ENCODE measurements at places on chromosomes 6 and 20.

DNA sequence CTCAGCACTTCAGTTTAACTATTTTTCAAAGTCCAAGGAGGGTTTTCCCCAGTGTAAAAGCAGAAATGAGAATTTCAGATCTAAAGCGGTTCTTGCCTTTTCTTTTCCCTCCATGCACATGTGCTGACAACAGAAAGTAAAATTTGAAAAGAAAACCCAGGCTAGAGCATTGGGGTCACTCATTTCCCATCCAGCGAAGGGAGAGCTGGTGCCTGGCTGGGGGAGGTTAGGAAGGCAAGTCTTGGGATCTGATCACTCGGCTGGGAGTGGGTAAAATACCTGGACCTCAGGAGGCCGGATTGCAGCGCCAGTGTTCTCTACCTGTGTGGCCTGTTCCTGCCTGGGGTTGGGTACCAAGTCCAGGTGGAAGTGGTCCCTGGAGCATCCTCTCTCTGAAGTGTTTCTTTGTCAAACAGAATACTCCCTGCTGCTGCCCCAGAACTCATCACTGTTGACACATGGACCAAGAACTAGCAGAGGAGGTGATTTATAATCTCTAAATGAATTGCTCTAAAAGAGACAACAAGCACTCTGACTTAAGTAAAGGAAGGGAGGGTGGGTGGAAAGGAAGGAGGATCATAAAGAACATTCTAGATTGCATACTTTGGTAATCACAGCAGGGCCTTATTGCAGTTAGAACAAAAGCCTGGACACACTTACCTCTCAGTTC, 136.0 kb downstream of the MTHFD1L start:
- no peaks in the 10 kb centered on the region for H3K27me3 ChIP-seq
- DNase-seq = no peak
- peaks cover 37% of the 10 kb centered on the region for H3K4me1 ChIP-seq

DNA sequence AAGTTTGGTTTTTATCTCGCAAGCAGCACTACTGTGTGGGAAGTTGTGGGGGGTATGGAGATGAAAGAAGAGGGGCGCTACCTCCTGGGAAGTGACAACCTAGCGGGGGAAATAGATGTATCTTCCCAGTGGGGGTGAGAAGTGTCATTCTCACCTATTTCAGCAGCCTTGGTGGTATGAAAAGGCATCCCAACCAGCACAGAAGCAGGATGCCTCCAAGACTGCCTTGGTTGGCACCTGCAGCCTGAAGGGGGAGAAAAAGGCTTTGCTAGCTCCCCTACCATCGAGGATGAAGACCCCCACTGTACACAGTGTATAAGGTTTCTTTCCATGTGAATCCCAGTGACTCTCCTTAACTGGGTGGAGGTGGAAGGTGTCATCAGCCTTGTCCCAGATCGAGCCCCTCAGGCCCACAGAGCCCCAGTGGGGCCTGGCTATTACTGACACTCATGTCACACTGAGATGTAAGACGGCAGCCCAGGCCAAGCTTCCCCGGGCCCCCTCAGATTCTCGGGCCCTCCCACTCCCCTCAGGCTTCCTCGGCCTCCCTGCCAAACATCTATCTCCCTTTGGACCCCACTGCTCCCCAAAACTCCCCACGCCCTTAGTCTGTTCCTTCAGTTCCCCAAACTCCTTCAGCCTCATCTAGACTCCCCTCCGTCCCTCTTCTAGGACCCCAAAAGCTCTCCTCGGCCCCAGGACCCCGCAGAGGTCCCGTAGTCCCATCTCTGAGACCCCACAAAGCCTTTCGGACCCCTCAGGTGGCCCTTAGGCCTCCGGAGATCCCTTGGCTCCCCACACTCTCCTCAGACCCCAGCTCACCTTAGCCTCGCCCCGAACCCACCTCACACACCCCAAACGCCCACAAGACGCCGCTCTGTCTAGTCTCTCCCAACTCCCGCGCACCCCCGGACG, 688 bp downstream of the COMMD7 start:
- peaks cover 3% of the 10 kb centered on the region for H3K36me3 ChIP-seq
- DNase-seq = peak; percentile 31
- H3K4me1 ChIP-seq = peaks cover 60% of the 10 kb centered on the region
- peak overlapping the region; percentile 97 for H3K27ac ChIP-seq

DNA sequence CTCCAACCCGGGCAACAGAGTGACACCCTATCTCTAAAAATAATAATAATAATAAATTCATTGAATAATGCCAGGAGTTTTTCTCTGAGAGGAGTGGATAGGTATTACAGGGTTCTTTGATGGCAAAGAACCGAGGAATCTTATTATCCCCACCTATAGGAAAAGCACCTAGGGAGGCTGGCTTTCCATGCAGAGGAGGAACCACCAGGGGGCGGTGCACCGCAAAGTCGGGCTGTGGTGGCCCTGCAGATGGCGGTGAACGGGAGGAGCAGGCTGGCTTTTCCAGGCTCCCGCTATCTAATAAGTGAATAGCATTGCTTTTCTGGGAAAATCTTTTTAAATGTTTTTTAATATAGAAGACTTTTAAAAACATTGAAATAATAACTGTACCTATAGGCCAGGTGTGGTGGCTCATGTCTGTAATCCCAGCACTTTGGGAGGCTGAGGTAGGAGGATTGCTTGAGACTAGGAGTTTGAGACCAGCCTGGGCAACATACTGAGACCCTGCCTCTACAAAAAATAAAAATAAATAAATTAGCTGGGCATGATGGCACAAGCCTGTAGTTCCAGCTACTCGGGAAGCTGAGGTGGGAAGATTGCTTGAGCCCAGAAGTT, 864.2 kb downstream of the KIF16B start:
- H3K36me3 ChIP-seq = no peaks in the 10 kb centered on the region
- H3K4me3 ChIP-seq = no peak overlapping the region
- DNase-seq = peak; percentile 39
- no peak overlapping the region for H3K27ac ChIP-seq
- H3K27me3 ChIP-seq = no peaks in the 10 kb centered on the region
- H3K4me1 ChIP-seq = no peaks in the 10 kb centered on the region

GRCh38 chr6:112040956-112041355, 12.9 kb upstream of the CCN6 start:
- H3K4me3 ChIP-seq = no peak overlapping the region
- no peak overlapping the region for H3K27ac ChIP-seq
- no peaks in the 10 kb centered on the region for H3K36me3 ChIP-seq
- DNase-seq = no peak

DNA sequence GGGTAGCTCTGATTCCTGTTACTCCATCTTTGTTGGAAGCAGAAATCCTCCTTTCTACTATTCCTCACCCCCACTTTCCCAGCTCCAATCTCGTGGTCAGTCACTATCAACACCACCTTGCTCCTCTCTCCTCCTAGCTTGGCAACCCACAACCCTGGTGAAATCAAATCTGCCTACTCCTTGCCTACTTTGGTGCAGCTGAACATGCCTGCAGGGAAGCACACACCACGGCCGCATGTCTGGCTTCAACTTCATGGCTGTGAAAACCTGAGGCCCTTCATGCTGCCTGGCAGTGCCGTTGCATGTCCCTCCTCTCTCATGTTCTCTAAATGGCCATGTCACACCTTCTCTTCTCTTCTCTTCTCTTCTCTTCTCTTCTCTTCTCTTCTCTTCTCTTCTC, 112.4 kb upstream of the FOXA2 start:
- H3K4me3 ChIP-seq = no peak overlapping the region
- DNase-seq = no peak
- H3K36me3 ChIP-seq = no peaks in the 10 kb centered on the region

- no peak overlapping the region for H3K4me3 ChIP-seq
- H3K27ac ChIP-seq = no peak overlapping the region
- peaks cover 40% of the 10 kb centered on the region for H3K27me3 ChIP-seq
- H3K36me3 ChIP-seq = no peaks in the 10 kb centered on the region
- DNase-seq = no peak
These were observed 15.8 kb downstream of the TRAPPC3L start for GRCh38 chr6:116529466-116530290.

DNA sequence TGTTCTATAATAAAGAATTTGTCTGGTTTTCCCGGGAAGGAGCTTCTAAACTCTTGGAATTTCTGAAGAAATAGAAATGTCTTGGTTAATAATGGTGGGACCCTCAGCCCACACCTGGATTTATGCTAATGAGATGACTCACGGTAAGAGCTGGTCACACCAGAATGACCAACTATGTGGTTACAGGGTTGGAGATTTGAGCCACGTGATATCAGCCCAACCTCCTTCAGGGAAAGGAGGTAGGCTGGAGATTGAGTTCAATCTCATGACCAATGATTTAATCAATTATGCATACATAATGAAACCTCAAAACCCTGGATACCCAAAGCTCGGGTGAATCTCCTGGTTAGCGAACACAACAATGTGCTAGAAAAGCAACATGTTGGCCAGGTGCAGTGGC, 22.1 kb upstream of the CDKN1A start:
- no peaks in the 10 kb centered on the region for H3K36me3 ChIP-seq
- H3K4me3 ChIP-seq = no peak overlapping the region
- DNase-seq = no peak
- peaks cover 55% of the 10 kb centered on the region for H3K27me3 ChIP-seq

GRCh38 chr6:6312901-6313441, 7.5 kb downstream of the F13A1 start:
- DNase-seq = no peak
- no peak overlapping the region for H3K4me3 ChIP-seq

- H3K4me3 ChIP-seq = no peak overlapping the region
- H3K4me1 ChIP-seq = no peaks in the 10 kb centered on the region
- DNase-seq = no peak
- no peaks in the 10 kb centered on the region for H3K27me3 ChIP-seq
These were observed 29.1 kb upstream of the RGS17 start for GRCh38 chr6:153160221-153160620.

DNA sequence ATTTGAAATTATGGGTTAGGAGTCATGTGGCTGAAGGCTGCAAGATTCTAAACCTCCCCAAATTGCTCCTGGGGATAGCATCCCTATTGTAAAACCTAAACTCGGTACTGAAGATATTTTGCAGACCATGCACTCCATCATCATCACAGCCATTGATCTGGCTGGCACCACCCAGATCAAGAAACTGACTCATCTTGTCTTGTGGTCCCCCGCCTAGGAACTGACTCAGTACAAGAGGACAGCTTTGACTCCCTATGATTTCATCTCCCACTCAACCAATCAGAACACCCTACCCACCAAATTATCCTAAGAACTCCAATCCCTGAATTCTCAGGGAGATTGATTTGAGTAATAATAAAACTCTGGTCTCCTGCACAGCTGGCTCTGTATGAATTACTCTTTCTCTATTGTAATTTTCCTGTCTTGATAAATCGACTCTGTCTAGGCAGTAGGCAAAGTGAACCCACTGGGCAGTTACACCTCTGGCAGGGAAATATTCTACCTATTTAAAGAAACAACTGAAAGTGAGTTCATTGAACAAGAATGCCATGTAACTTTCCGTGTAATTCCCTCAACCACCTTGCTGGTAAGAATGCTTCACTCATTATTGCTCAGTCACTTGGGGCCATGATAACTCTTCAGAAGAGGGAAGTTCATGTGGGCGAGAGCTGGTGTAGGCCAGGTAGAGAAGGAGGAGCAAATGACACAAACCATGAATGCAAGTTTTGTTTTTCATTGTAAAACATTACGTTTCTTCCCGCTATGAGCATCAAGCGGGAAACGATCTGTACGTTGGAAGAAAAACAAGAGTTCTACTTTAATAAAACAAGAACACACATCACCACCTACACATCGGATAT, 602.9 kb upstream of the ARID1B start:
- DNase-seq = peak; percentile 65
- H3K27ac ChIP-seq = peak overlapping the region; percentile 98
- H3K36me3 ChIP-seq = peaks cover 6% of the 10 kb centered on the region

GRCh38 chr20:53581444-53582250, 12.0 kb downstream of the ZNF217 start:
- peaks cover 91% of the 10 kb centered on the region for H3K4me1 ChIP-seq
- H3K27me3 ChIP-seq = no peaks in the 10 kb centered on the region
- no peak for DNase-seq
- H3K27ac ChIP-seq = peak overlapping the region; percentile 100

DNA sequence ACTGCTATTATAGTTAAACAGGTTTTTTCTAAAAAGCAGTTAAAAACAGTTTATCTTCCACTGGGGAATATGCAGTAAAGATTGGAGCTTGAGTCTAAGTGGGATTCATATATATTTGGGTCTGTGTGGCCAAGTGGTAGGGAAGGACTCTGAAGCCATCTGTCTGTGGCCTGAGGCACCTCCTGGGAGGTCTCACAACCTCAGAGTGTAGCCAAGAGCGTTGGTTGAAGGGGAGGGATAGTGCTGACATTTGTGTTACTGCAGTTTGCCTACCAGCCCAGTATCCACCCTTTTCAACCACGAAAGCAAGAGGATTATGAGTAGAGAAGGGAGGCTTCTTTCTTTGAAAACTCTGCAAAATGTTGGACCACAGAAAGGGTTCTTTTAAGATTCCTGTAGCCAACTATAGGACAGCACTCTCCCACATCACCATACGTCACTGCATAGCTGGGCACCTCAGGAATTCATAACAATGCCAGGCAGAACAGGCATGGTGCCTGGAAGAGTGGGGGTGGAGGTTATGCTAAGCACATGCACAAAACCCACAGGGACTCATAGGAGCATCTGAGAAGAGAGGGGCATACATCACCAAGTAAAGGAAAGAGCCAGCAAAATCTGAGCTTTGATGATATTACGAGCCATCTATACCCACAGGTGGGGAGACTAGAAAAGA, 90.5 kb upstream of the HEY2 start:
- H3K27me3 ChIP-seq = peaks cover 6% of the 10 kb centered on the region
- no peak overlapping the region for H3K4me3 ChIP-seq

Measured in activated T-cell treated with anti-CD3 and anti-CD28 coated beads, Interleukin-2, amount 50 U/mL, for 72 hours (primary cell).